Osteocyte (in vitro differentiated cells): ENCODE measurements at places on chromosomes 2 and 18.

- no peak for DNase-seq
These were observed 196.4 kb downstream of the HRH4 start for GRCh38 chr18:24656551-24657443.

GRCh38 chr2:178858896-178859625 is 51.8 kb upstream of the TTN start:
- no peak for DNase-seq

GRCh38 chr2:143514413-143514812 is 385.2 kb downstream of the ARHGAP15 start:
- DNase-seq, result no peak

DNA sequence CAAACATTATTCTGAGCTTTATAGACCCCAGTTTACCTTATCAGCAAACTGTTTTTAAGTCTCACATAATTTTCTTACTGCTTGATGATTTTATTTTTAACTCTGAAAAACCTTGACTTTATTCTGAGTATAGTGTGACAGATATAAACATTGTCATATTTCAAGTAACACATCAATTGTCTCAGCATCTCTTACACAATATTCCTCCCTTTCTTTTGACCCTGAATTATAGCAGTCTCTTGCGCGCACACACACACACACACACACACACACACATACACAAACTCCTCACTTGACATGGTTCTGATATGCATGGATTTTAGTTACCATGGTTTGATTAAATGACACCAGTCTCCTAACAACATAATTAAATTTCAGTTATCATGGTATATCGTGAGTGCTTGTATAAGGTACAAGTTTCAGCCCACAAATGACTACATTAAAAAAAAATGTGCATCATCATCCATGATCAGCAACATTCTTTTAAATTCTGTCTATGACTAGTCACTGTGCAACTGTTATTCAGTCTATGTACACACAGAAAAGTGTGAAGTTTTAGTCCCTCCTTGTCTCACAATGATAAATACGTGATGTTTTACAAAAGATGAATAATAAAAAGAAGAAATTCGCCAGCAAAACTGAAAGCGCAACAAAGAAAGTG is 39.5 kb upstream of the TACR1 start:
- no peak for DNase-seq

DNA sequence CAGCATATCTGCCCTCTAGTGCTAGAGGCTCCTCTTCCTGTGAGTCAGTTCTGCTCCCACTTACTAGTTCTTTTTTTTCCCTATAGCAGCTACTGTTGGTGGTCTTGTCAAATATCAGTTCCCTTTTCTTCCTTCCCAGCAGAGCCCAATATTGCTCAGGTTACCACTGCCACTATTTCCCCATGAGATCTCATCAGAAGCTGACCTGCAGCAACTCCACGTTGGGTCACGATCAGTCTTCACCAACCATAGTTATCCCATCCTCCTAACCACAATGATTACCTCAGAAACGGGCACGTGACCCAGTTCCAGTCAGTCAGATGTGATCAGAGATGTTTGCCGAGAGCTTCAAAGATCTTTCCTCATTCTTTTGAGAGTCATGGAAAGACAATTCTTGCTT is 59.7 kb upstream of the CAPN13 start:
- DNase-seq, result no peak

- no peak for DNase-seq
These were observed 63.1 kb upstream of the MCFD2 start for GRCh38 chr2:46978723-46979122.

GRCh38 chr18:31609886-31610285 is 18.2 kb downstream of the TTR start:
- no peak for DNase-seq

DNA sequence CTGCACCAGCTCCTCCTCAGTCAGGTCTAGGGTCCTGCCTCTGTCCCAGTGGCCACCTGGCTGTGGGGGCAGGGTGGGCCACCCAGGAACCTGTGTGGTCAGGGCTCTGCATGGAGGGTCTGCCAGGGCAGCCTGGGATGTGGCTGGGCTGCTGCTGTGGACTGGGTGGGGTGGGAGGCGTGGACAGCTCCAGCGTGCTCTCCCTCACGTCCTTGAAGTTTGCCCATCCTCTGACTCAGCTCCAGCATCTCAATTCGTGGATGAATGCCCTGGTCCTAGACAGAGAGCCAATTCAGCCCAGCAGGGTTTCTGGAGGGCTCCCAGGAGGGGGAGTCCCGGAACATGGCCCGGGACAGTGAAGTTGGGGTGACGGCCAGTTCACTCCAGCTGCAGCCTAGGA is 64.3 kb upstream of the EPAS1 start:
- peak; percentile 74 for DNase-seq

DNA sequence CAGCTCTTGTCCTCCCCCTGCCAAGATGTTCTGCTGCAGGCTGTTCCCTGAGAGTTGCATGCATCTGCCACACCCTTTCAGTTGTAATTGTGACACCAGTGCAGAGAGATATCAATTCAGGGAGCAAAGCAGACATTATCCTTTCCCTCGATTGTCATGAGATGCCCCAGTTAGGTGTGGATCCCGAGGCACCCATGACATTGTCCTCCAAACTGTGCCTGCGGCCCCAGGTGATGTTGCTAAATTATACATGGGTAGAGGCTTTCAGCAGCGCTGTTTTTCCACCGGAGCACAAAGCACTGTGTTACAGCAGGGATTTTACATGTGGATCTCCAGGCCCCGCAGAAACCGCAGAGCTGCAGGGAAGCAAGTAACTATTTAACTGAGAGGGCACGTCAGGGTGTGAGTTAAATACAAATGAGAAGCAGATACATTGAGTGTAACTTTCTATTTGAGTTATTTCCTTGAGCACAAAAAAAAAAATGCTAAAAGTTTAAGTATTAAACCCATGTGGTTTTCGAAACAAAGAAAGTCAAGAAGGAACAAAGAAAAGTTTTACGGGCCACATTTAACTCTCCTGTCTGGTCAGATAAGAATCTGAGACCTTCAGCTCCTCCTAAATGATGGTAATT is 90.3 kb upstream of the BCL2L11 start:
- peak; percentile 49 for DNase-seq

DNA sequence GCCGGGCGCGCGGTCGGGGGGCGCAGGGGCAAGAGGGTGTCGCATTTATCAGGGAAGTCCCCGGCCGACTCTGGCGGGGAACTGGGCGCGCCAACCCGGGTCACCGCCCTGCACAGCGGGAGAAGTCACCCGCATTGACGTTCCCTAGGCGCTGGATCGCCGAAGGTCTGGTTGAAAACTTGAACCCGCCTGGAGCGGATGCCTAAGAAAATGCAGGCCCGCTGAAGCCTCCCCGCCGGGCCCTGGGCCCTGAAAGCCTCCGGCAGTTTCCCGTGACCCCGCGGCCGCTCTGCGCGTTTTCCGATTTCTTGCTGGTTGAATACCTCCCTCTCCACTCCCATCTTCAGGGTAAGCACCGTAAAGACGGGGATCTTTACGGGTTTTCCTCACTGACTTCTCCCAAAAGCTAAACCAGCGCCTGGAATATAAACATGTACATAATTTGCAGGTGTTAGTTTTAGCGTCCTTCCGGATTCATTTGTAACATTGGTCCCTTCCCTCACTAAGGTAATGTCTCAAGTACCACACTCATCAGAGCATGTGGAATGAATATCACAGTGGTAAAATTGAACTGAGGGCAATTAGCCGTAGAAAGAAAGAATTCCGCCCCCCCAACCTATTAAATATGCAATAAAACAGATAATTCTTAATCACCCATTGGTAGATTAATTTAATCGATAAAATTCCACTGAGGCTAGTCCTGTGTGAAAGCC is 675 bp upstream of the SPIRE1 start:
- DNase-seq, result peak; percentile 86

GRCh38 chr2:45436456-45436855 is 174.6 kb downstream of the SRBD1 start:
- DNase-seq, result no peak

- no peak for DNase-seq
These were observed 3.6 kb upstream of the ECEL1 start for GRCh38 chr2:232491139-232491780.

- no peak for DNase-seq
These were observed 142.3 kb downstream of the TMEM163 start for GRCh38 chr2:134576478-134576877.

GRCh38 chr18:23981369-23981980 is 33.1 kb upstream of the TTC39C start:
- peak; percentile 51 for DNase-seq

DNA sequence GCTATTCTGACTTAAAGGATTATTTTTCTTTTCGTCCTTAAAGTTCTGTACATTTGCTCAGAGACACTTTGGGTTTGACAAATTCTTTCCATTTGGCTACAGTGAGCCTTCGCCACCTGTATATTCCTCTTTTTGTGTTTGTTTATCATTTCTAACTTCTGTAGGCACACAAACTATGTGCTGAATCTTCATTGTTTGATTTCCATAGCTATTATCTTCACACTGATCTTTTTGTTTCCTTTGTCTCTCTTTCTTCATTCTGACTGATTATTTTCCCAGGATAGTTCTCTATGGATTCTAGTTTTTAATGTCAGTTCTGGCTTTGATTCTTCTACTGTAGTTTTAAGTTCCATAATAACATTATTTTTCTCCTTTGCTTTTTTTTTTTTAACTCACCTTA is 350.2 kb downstream of the ZNF521 start:
- DNase-seq, result no peak

- no peak for DNase-seq
These were observed 14.3 kb downstream of the PAX3 start for GRCh38 chr2:222284466-222284865.

DNA sequence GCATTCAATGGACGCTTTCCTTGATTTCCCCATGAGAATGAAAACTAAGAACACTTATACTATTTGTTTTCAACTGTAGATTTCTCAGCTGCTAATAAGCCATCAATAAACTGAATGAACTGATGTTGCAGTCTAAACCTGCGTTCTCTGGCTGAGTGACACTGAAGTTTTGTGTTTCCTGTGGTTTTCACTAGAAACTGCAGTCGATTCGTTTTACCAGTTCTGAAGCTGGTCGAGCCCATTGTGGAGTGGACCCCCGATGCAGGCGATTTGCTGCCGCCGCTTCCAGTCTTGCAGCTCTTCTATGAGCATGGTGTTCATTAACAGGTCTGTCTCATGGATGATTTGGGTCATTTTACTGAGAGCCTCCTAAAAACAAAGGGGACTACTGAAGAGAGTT is 50.6 kb upstream of the STAT1 start:
- no peak for DNase-seq

DNA sequence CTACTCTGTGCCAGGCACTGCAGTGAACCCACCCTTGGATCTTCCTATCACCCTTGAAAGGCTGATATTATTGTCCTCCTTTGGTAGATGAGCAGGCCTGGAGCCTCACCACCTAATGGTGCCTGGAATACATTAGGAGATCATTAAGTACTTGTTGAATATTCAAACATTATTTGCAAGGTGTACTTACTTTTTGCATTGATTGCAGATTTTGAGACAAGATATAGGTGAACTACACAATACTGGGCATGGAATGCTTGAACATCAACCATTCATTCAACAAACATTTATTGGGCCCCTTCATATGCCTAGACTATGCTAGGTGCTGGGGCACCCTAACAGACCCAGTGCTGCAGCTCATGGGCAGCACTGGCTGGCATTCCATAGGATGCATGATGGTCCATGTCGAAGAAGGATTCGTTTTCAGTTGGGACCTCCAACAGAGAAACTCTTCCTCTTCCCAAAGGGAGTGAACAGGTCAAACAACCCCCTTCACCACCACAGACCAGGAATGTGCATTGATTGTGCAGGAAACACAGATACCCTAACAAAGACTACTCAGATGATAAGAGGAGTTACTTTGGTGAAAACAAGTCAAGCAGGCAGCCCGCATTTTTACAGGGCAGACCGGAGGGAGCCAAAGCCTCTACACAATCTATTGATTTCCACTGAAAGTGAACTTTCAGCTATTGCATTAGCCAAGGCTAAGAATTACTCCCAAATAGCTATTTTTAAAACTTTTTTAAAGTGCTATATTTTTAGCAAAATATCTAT is 149.6 kb upstream of the SH3BP4 start:
- DNase-seq, result no peak

GRCh38 chr2:147198651-147199171 is 646.1 kb upstream of the ACVR2A start:
- DNase-seq, result no peak

DNA sequence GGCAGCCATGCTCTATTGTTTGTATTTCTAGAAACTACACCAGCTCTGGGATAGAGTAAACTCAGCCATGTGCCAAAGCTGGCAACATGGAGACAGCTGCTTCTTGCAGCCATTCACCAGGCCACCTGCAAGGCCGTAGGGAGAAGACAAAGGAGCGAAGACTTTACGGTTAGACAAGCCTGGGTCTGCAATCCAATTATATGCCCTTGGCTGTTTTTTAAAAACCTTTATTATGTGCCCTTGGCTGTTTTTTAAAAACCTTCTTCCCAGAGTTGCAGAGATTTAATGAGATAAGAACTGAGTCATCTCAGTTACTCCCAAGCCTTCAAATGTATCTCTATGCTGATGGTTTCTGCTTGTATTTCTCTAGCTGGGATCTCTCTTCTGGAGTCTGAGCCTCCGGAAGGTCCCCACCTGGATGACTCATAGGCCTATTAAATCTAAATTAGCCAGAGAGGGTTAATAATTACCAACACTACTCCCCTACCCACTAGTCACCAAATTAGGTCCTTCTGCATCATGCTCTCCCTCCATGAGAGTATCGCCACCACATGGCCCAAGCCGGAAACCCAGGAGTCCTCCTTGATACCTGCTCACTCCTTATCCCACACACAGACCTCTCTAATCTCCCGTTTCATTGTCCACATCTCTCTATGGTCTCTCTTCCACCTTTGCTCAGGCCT is 17.5 kb upstream of the DPP4 start:
- DNase-seq, result no peak

GRCh38 chr2:42116195-42117181 is 52.7 kb upstream of the EML4 start:
- no peak for DNase-seq

GRCh38 chr2:37802899-37803379 is 122.1 kb upstream of the RMDN2 start:
- DNase-seq, result no peak

GRCh38 chr2:237660381-237660900 is 33.1 kb downstream of the LRRFIP1 start:
- no peak for DNase-seq

DNA sequence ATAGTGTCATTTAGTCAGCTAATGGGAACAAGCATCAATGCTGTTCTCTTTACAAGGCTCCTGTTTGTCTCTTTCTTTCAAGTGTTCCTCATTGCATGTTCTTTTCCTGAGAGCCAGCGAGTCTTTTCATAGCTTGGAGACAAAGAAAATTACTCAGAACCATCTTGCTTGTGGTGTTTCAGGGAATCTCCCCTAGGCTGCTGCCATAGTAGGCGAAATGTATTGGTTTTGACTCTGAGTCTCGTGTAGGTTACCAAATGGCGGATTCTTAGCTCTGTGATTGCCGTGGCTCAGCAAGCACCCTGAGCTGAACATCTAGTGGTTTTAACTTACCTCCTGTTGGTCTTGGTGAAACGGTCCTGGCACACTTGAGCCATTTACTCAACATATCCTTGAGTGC is 68.7 kb downstream of the RHBDD1 start:
- no peak for DNase-seq

GRCh38 chr18:42078711-42079110 is 123.7 kb downstream of the PIK3C3 start:
- no peak for DNase-seq

- no peak for DNase-seq
These were observed 1017.8 kb upstream of the CHAC2 start for GRCh38 chr2:52749764-52750163.

GRCh38 chr2:175366815-175367214 is 185.3 kb upstream of the ATP5MC3 start:
- DNase-seq, result no peak

- DNase-seq, result no peak
These were observed 2.2 kb downstream of the STAMBP start for GRCh38 chr2:73830871-73831401.

- no peak for DNase-seq
These were observed 127.0 kb downstream of the TTC32 start for GRCh38 chr2:19774805-19775176.
